ENCODE measurements at places on chromosomes 13 and 19. TPM values are rescaled to one million over a fixed set of nuclear protein-coding genes. Genes with fewer than 3 reads are reported as not detected.
A peak's percentile ranks its signal among the peaks of the same experiment; 100 is the strongest.

DNA sequence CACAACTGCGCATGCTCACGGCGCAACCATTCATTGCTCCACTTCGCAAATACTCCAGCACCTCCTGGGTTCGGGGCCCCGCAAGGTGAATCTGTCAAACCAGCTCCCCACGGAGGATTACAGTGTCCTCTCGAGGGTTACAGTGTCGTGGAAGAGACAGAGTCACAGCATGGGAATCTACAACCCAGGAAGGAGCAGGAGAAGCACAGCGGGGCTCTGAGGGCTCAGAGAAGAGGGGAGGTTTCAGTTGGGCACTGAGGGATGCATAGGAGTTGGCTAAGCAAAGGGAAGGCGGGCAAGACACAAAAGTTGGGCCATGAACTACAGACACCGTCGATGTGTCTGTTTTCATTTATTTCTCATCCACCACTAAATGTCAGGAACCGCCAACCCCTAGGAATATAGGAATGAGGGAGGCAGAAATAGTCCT lies 1.0 kb upstream of the GTF2F1 start:
- no peak for DNase-seq

- no peak for DNase-seq
Measured at GRCh38 chr13:23868521-23868920, 20.7 kb downstream of the MIPEP start.

GRCh38 chr13:101474419-101474957 lies 22.0 kb downstream of the ITGBL1 start:
- no peak for DNase-seq

DNA sequence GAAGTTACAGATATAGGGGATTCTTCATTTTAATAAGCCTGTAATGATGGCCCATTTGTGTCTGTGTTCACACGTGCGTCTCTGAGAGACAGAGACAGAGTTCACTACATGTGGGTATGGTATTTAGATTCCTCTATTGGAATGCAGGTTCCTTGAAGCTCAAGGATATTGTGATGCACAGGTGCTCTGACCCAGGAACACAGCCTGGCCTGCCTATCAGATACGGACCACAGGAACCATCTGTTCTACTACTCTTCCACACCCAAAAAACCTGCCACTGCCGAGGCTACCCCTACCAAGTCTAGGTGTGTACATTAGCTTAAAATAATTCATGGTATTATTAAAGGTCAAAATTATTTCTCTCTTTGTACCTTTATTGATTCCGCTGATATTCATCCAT lies 289.2 kb downstream of the ATP8A2 start:
- DNase-seq, result no peak

GRCh38 chr13:41312176-41312500 lies 1.1 kb downstream of the NAA16 start:
- DNase-seq, result peak; percentile 67

GRCh38 chr19:736125-736524 lies 14.8 kb upstream of the MISP start:
- DNase-seq, result no peak

DNA sequence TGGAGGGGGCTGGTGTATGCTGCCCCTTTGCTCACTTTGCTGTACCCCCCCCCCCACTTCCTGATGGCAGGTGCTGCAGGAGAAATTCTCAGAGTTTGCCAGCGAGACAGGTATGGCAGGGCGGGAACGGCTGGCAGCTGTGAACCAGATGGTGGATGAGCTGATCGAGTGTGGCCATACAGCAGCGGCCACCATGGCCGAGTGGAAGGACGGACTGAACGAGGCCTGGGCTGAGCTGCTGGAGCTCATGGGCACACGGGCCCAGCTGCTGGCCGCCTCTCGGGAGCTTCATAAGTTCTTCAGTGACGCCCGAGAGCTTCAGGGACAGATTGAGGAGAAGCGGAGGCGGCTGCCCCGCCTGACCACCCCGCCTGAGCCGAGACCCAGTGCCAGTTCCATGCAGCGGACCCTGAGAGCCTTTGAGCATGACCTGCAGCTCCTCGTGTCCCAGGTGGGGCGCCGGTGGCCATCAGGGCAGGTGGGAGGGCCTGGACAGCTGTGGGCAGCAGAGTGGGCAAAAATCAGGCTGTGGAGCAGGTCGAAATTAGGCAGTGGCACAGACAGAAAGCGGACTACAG lies 19.6 kb upstream of the SHKBP1 start:
- no peak for DNase-seq

DNA sequence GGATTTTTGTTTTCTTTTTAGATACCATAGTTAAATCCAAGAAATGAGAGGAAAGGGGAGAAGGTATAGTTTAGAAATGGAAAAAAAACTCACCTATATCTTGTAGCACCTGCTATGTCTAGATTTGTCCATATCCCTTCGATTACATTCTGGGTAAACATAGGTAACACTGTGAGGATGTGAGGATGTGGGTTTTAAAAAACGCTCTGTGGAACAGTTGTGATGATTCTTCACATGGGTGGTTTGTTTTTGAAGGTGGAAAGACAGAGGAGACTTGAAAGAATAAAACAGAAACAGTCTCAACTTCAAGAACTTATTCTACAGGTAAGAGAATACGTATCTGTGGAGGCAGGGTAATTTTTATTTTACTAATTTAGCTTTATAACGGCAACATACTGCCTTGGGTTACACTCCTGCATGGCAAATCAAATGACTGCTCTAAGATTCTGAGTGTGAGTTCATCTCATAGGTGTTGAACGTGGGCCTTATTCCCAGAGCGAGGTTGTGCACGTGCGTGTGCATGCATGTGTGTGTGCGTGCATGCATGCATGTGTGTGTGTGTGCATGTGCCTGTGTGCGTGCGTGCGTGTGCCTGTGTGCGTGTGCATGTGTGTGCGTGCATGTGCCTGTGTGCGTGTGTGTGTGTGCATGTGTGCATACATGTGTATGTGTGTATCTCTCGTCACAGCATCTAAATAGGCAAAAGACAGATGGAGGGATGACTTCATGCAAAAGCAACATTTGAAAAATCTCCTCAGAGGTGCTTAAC lies 23.5 kb downstream of the ATP4B start:
- DNase-seq, result no peak

DNA sequence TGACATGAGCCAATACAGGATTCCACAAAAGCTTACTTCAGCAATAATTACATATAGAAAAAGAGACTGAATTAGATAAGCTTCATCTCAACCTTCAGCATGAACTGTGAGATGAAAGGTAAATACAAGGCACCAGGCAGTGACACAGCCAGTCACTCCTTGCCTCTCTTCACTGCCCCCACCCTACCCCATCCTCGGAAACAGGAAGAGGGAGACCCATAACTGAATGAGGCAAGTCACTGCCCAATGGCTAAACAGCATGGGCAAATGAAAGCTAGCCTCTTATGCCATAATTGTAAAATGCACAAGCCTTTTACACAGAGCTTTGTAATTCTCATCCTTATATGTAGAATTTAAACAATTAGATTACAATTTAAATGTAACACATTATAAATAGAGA lies 1.7 kb downstream of the ZNF160 start:
- no peak for DNase-seq

DNA sequence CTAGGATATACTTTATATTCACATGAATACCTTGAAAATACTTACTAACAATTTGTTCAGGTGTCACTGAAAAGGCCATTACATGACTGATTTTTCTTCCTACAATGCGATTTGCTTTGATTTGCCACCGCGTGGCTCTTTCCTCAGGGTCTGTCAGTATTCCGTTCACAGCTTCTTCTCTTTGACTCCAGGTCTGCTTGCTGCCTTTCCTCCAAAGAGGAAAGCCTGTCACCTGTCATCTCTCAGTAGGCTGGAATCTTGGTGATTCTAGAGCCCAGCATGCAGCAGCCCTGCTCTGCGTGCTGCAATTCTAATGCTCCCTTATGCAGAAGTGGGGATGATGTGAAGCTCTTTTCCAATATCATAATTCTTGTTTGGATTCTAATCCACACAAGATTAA lies 33.6 kb upstream of the SIAH3 start:
- DNase-seq, result no peak

- no peak for DNase-seq
Measured at GRCh38 chr13:97108530-97108900, 113.6 kb upstream of the MBNL2 start.

DNA sequence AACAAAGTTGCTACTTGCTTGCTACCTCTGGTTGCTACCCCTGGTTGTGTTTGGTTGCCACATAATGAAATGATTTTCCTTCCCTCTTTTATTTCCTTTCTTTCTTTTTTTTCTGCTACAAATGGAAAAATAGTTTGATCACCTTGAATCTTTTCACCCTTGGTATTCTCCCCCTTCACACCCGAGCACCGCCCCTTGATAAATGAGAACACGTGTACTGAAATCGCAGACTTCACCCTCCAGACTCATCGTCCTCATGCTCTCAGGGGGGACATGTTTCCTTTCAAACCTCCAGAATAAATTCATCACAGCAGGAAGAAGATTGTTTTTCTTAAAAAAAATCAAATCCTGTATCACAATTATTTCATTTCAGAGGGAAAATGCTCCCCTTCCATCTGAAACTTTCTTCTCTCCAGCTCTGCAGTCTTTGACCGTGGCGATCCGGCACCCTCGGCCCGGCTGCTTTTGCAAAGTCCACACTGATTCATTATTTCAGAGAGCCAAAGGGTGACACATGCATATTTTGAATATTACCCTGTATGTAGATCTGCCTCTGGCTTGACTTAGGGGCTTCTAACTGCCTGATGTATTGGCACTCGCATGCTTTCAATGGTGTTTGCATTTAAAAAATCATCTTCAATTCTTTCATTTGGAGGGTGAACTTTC lies 222.6 kb upstream of the MAB21L1 start:
- no peak for DNase-seq

- no peak for DNase-seq
Measured at GRCh38 chr19:34844277-34844676, 71.3 kb upstream of the ZNF599 start.

GRCh38 chr13:33518452-33518851 lies 232.9 kb upstream of the STARD13 start:
- DNase-seq, result no peak

DNA sequence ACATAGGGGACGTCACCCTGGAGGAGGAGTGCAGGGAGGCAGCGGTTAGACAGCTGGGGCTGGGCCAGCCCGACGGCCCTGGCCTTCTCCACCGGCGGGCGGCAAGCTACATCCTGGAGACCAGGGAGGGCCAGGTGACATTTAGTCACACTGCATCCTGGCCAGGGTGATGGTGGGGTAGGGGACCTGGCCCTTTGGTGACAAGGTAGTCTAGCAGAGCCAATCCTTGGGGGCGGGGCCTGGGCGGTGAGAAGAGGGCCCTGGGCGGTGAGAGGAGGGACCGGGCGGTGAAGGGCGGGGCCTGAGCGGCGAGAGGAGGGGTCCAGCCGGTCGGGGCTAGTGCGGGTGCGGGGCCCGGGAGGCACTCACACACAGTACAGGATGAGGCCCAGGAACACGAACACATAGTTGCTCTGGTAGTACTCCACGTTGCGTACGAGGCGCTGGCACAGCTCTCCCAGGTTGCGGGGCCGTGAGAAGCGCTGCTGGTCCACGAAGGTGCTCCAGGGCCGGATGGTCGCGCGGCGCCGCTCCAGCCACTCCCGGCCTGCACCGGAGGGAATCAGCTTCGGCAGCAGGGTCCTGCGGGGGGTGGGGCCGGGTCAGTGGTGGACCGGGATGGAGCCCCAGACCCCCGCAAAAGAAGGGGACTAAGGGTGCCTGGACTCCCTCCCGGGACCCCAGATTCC lies 610 bp downstream of the RABAC1 start:
- peak; percentile 92 for DNase-seq

GRCh38 chr19:47509170-47509847 lies 5.6 kb downstream of the NAPA start:
- DNase-seq, result no peak

- no peak for DNase-seq
Measured at GRCh38 chr13:43994999-43995859, 115.5 kb downstream of the LACC1 start.

- no peak for DNase-seq
Measured at GRCh38 chr13:79423801-79424642, 18.0 kb upstream of the RBM26 start.

GRCh38 chr19:14818588-14818987 lies 16.4 kb downstream of the OR7A5 start:
- DNase-seq, result no peak

DNA sequence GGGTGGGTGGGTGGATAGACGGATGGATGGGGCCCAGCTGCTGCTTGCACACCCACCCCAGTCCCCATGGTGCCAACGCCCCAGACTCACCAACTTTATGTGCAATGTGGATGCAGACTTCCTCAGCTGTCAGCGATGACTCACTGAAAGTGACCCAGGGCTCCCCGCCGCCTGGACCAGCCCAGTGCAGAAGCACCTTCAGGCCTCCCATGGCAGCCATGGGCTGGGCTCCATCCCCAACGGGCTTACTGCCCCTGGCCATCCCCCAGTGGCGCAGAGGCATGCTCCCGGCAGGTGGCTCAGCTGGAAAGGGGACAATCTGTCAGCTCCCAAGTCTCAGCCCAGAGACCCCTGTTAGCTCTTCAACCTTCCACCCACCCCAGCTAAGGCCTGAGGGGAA lies 2.2 kb downstream of the TYK2 start:
- no peak for DNase-seq

- DNase-seq, result no peak
Measured at GRCh38 chr13:103371271-103371670, 305.1 kb upstream of the SLC10A2 start.

GRCh38 chr13:58119804-58120203 lies 488.3 kb downstream of the PCDH17 start:
- no peak for DNase-seq

ZSCAN4 gene
- 0.26 TPM for polyA plus RNA-seq

EEF1AKMT1 gene
- polyA plus RNA-seq, result 8.0 TPM

PROZ gene
- 0.42 TPM for polyA plus RNA-seq

UBE2L5 gene
- 108 TPM for polyA plus RNA-seq

PSG7 gene
- polyA plus RNA-seq, result not detected

ATP4A gene
- 1.1 TPM for polyA plus RNA-seq

CLDN10 gene
- polyA plus RNA-seq, result 3.3 TPM

ATCAY gene
- 0.32 TPM for polyA plus RNA-seq

SLITRK6 gene
- 0.34 TPM for polyA plus RNA-seq

EFNA2 gene
- polyA plus RNA-seq, result 0.61 TPM

CERS4 gene
- polyA plus RNA-seq, result 35.2 TPM

ZNF845 gene
- 2.1 TPM for polyA plus RNA-seq

ZNF221 gene
- 2.2 TPM for polyA plus RNA-seq

CBY2 gene
- polyA plus RNA-seq, result 34.3 TPM

ZNF569 gene
- 14.4 TPM for polyA plus RNA-seq

CRLF1 gene
- 8.7 TPM for polyA plus RNA-seq

SIGLEC12 gene
- polyA plus RNA-seq, result 1.0 TPM
